ENCODE measurements at places on chromosomes 5 and 9.

- no peak for DNase-seq
These were observed 171.3 kb downstream of the PSAT1 start for GRCh38 chr9:78468231-78468630.

GRCh38 chr5:142780871-142781270 is 10.7 kb downstream of the ARHGAP26 start:
- no peak for DNase-seq

- DNase-seq = no peak
These were observed 291.1 kb downstream of the NR2F1-AS1 start for GRCh38 chr5:93289942-93290341.

GRCh38 chr9:134642385-134643181 is 980 bp downstream of the COL5A1 start:
- DNase-seq = no peak

GRCh38 chr5:96113170-96113939 is 151.7 kb upstream of the ELL2 start:
- no peak for DNase-seq

DNA sequence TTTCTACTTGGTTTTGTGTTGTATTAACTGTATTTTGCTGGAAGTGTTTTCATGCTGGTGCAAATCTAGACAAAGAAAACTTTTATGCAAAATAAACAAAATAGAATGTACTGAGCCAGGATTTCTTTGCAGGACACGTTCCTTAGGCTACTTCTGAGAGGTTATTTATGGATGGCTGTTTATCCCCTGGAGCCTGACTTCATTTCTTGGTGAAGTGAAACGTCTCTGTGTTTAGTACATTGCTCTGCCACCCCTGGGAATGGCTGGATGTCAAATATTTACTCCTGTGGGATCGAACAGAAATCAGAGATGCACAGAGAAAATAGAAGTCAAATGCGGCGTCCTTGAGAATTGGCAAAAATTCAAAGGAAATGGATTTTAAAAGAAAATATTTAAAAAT is 327.1 kb upstream of the MPDZ start:
- DNase-seq = no peak

- no peak for DNase-seq
These were observed 1.4 kb downstream of the PITX1 start for GRCh38 chr5:135032695-135032998.

- no peak for DNase-seq
These were observed 795 bp upstream of the ASS1 start for GRCh38 chr9:130443840-130444492.

- no peak for DNase-seq
These were observed 31.7 kb upstream of the GAS1 start for GRCh38 chr9:86978922-86979474.

- no peak for DNase-seq
These were observed 193.4 kb upstream of the GAS1 start for GRCh38 chr9:87140605-87141109.

DNA sequence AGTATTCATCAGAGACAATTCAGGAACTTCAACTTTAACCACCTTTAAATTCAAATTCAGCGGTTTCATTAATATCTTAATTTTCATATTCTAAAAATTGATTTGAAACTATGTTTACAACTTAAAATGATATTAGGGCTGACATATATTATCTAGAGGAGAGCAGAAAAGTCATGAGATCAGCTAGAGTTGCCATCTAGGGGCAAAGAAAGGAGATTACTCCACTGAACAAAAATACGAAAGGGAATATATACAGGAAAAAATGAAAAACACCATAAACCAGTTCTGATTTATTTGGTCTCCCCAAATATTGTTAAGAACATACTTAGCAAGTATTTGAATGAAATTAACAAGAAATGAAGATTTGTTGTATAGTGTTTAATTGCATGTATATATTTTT is 946.3 kb downstream of the DTWD2 start:
- DNase-seq = no peak

GRCh38 chr5:317086-317811 is 4.3 kb upstream of the AHRR start:
- peak; percentile 22 for DNase-seq

- DNase-seq = no peak
These were observed 27.4 kb downstream of the KIAA1191 start for GRCh38 chr5:176334031-176334770.

- no peak for DNase-seq
These were observed 127.1 kb downstream of the ANKRD18B start for GRCh38 chr9:33651125-33651524.

- no peak for DNase-seq
These were observed 125.6 kb downstream of the DAB2IP start for GRCh38 chr9:121776739-121777637.

DNA sequence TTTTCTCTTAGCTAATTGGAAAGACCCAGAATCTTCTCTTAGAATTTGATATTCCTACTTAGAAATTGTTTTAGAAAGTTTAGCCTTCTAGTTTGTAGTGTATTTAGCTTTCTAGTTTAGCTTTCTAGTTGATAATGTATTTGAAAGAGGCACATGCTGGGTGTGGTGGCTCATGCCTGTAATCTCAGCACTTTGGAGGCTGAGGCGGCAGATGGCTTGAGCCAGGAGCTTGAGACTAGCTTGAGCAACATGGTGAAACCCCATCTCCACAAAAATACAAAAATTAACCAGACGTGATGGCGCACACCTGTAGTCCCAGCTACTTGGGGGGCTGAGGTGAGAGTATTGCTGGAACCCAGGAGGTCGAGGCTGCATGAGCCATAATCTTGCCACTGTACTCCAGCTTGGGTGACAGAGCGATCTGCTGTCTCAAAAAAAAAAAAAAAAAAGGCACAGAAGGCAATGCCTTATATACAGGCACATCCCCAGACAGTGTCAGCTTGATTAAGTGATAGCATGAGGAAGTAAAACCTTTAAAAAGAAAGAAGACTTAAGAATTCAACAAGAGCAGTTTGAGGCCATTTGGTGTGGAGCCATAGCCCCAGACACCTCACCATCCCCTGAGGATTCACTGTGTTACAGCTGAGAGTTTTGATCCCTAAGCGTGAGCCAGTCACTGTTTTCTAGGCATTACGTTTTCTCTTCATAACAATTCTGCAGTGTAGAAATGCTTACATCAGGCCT is 34.6 kb downstream of the ZSWIM6 start:
- no peak for DNase-seq

- DNase-seq = no peak
These were observed 36.2 kb upstream of the POU5F2 start for GRCh38 chr5:93777620-93778019.
